Activated CD8-positive, alpha-beta T cell treated with anti-CD3 and anti-CD28 coated beads for 36 hours (primary cell): ENCODE measurements at places on chromosomes 5 and 9. TPM values are rescaled to one million over a fixed set of nuclear protein-coding genes. Genes with fewer than 3 reads are reported as not detected.

GRCh38 chr9:86516564-86516963, 162.4 kb upstream of the TUT7 start:
- DNase-seq = no peak
- H3K27ac ChIP-seq = no peak overlapping the region
- no peaks in the 10 kb centered on the region for H3K27me3 ChIP-seq
- no peak overlapping the region for H3K4me3 ChIP-seq
- H3K36me3 ChIP-seq = no peaks in the 10 kb centered on the region

DNA sequence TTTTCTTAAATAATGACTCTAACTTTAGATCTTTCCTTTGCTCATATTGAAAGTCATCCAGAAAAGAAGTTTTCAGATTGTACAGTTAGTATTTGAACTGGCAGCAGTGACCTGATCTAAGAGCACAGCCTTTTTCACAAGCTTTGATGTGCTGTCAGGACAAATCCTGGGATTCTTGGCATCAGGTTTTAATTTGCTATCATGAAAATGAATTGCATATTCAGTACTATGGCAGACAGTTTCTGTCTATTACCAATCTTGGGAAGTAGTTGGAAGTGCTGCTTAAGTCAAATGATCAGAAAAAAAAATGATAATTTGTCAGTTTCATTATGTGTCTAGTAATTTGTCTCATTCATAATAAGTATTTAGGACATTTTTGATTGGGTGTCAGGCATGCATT, 925.6 kb upstream of the ARRDC3 start:
- no peak overlapping the region for H3K27ac ChIP-seq
- H3K36me3 ChIP-seq = no peaks in the 10 kb centered on the region
- H3K4me3 ChIP-seq = no peak overlapping the region

- peak overlapping the region; percentile 59 for H3K27ac ChIP-seq
- DNase-seq = no peak
- peak overlapping the region; percentile 50 for H3K4me3 ChIP-seq
- no peaks in the 10 kb centered on the region for H3K27me3 ChIP-seq
These were observed 9.5 kb downstream of the NPM1 start for GRCh38 chr5:171397190-171397589.

DNA sequence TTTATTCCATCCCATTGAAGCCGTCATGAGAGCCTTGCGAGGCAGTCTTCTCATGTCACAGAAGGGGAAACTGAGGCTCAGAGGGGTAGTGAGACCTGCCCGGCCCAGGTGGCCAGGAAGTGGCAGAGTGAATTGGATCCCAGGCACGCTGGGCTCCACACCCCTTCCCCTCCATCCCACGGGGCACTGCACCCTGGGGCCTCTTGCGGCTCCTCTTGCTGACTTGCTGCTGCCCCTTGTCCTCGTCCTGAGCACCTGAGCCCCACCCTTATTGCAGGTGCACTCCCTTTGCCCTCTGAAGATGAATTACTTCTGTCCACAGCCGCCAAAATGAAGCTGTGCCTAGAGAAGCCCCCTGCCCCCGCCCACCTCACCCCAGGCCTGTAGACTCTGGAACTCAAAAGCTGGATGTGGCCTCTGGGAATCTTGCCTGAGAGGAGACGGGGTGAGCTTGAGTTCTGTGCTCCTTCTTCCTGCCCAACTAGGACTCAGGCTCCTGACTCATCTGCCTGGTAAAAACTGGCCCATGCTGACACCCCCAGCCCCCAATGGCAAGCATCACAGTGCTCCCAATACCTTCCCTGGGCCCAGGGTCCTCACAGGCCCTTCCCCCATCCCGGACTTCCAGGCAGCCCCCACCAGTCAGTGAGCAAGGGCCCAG, 6.4 kb downstream of the NEURL1B start:
- H3K4me3 ChIP-seq = no peak overlapping the region
- peaks cover 10% of the 10 kb centered on the region for H3K27me3 ChIP-seq
- H3K36me3 ChIP-seq = no peaks in the 10 kb centered on the region

DNA sequence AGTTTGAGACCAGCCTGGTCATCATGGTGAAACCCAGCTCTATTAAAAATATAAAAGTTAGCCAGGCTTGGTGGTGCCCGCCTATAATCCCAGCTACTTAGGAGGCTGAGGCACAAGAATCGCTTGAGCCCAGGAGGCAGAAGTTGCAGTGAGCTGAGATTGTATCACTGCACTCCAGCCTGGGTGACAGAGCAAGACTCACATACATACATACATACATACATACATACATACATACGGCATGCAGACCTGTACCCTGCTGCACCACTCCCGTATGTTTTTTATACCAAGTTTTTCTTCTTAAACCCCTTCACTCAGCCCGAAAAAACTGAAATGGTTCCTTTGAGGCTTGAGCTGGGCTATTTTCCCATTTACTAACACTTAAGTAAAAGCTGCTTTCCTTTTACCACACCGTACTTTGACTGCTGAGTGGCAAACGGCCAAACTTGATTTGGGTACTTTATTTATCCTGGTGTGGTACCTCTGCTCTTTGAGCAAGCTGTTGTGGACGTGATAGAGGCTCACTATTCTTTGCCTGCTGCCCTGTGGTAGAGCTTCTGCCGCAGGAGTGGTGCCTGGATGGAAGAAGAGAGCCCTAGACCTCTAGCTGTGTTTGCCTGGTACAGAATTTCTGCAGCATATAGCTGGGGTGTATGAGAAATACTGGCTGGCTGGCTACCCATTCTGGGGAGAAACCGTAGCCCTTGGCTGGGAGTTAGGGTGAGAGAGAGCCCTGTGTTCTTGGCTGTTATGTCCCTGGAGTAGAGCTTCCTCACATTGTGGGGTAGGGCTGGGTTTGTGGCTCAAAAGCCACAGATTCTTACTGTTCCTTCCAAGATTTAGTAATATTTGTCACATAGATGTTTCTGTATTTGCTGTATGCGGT, 19.4 kb downstream of the IPO11 start:
- H3K27ac ChIP-seq = peak overlapping the region; percentile 21
- peaks cover 22% of the 10 kb centered on the region for H3K4me1 ChIP-seq
- no peak overlapping the region for H3K4me3 ChIP-seq
- no peaks in the 10 kb centered on the region for H3K27me3 ChIP-seq
- H3K36me3 ChIP-seq = peaks cover 1% of the 10 kb centered on the region

DNA sequence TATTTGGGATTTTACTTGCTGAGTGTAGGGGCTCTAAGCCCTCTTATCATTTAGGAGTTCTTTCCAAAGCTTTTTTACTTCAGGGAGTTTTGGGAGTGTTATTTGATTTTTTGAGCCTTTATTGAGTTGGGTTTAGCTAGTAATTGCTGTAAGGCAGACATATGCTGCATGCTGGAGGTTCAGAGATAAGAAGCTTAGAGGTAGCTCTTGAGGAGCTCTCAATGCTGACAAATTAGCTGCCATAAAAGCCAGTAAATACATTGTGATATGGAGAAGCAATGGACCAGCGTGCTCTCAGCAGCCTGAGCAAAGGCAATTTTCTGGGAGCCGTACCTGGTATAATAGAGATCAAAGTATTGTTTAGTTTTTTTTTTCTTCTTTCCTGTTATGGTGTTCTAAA, 11.6 kb downstream of the ARHGEF28 start:
- DNase-seq = no peak
- H3K4me3 ChIP-seq = no peak overlapping the region
- H3K4me1 ChIP-seq = no peaks in the 10 kb centered on the region
- H3K27me3 ChIP-seq = peaks cover 20% of the 10 kb centered on the region
- no peak overlapping the region for H3K27ac ChIP-seq

- no peak overlapping the region for H3K4me3 ChIP-seq
- H3K27me3 ChIP-seq = peaks cover 5% of the 10 kb centered on the region
- H3K36me3 ChIP-seq = peaks cover 58% of the 10 kb centered on the region
- no peaks in the 10 kb centered on the region for H3K4me1 ChIP-seq
- DNase-seq = no peak
These were observed 10.4 kb downstream of the STC2 start for GRCh38 chr5:173317852-173318251.

GRCh38 chr5:36576721-36577120, 29.7 kb upstream of the SLC1A3 start:
- H3K36me3 ChIP-seq = no peaks in the 10 kb centered on the region
- no peak for DNase-seq
- no peak overlapping the region for H3K27ac ChIP-seq
- no peak overlapping the region for H3K4me3 ChIP-seq
- H3K4me1 ChIP-seq = no peaks in the 10 kb centered on the region
- H3K27me3 ChIP-seq = peaks cover 7% of the 10 kb centered on the region

DNA sequence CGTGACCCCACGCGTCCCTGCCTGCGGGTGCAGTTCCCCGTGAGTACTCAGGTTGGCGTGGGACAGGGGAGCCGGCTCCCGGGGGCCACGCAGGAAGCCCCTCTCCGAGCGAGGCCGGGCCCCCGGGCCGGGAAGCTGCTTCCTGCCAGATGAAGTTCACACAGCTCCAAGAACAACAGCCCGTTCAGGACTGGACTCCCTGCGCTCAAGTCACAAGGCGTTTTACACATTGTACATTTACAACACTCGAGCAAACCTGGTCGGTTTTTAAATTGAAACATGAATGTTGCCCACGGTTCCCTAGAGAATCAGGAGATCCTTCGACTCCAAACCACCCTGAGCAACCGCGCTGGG, 22.4 kb downstream of the SLC9A3 start:
- peaks cover 12% of the 10 kb centered on the region for H3K27me3 ChIP-seq
- H3K36me3 ChIP-seq = no peaks in the 10 kb centered on the region

DNA sequence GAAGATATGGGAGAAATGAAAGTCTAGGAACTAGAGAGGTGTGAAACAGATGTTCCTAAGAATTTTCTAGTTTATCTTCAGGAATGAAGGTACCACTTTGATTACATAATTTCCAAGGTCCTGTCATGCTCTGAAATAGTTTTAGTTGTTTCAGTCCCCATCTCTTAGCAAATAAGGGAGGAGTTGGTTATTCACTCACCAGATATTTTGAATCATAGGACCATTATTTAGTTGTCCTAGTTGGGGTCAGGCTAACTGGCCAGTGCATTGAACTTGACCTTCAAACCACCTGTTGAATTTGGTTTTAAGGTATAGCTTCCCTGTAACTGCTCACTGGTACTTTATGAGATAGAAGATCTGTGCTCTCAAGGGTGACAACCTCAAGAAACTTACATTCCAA, 53.9 kb upstream of the TNFAIP8 start:
- peaks cover 87% of the 10 kb centered on the region for H3K4me1 ChIP-seq
- H3K27me3 ChIP-seq = no peaks in the 10 kb centered on the region
- H3K36me3 ChIP-seq = peaks cover 47% of the 10 kb centered on the region
- H3K27ac ChIP-seq = peak overlapping the region; percentile 88
- no peak for DNase-seq

DNA sequence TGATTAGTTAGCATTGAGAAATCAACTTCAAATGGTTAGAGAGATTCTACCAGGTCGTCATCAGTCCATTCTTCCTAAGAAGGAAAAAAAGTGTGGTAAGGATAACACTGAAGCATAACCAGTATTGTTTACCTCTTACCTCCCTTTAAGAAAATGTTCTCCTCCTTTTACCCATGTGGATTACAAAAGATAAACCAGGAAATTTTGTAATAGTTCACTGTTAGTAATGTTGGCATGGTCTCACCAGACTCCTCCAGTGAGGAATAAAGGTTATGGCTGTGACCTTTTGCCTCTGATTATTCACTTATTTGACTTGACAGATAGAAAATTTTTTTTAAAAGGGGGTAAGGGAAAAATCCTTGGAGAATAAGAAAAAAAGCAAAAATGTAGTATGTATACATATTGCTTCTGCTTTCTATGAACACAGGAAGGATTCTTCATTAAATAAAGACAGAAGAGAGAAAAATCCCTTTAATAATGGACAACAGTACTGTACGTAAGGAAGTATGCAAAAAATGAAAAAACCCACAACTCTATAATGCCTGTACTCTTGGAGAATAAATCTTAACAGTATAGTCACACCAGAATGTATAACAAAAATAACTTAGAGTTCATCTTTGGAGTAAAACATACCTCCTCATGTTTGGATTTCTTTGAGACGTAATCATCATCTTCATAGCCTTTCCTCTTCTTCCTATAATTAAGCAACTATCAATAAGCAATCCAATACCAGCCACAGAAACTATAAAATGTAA, 18.1 kb downstream of the CCNH start:
- no peaks in the 10 kb centered on the region for H3K27me3 ChIP-seq
- H3K4me3 ChIP-seq = no peak overlapping the region
- peaks cover 62% of the 10 kb centered on the region for H3K36me3 ChIP-seq
- H3K27ac ChIP-seq = no peak overlapping the region
- peaks cover 26% of the 10 kb centered on the region for H3K4me1 ChIP-seq

- no peaks in the 10 kb centered on the region for H3K4me1 ChIP-seq
- no peaks in the 10 kb centered on the region for H3K27me3 ChIP-seq
- H3K4me3 ChIP-seq = no peak overlapping the region
- H3K27ac ChIP-seq = no peak overlapping the region
- H3K36me3 ChIP-seq = peaks cover 2% of the 10 kb centered on the region
These were observed 21.0 kb downstream of the GLRX start for GRCh38 chr5:95801532-95801931.

DNA sequence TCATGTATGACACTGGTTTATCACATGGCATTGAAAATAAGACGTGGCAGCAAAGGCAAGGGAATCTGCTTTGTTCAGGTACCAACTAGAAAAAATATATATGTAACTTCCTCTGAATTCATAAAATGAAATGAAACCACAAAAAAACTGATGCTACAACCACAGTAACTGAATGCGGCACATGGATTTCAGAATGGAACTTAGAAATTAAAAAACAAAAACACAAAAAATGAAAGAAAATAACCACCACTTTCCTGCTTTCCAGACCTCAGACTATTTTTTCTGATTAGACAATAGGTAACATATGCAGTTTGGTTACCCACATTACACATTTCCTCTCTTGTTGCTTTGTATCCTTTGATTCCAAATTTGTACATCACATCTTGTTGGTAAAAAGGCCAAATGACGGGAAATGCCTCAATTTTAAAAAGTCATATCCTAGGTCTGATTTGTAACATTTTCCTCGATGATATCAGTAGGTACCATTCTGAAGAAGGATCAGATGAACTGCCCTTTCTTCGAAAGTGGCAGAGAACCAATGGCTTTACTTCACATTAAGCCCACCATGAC, 18.1 kb upstream of the PDCL start:
- DNase-seq = no peak
- peaks cover 36% of the 10 kb centered on the region for H3K36me3 ChIP-seq
- H3K27me3 ChIP-seq = no peaks in the 10 kb centered on the region
- H3K4me1 ChIP-seq = peaks cover 40% of the 10 kb centered on the region

NSUN2 gene
- 110 TPM for total RNA-seq

ZBTB34 gene
- total RNA-seq = 4.6 TPM

FBXL7 gene
- not detected for total RNA-seq

POLR3G gene
- 27.1 TPM for total RNA-seq

RAD23B gene
- 117 TPM for total RNA-seq

BTNL3 gene
- not detected for total RNA-seq

PCDHAC1 gene
- not detected for total RNA-seq
